ENCODE measurements at places on chromosomes 6 and 20.

DNA sequence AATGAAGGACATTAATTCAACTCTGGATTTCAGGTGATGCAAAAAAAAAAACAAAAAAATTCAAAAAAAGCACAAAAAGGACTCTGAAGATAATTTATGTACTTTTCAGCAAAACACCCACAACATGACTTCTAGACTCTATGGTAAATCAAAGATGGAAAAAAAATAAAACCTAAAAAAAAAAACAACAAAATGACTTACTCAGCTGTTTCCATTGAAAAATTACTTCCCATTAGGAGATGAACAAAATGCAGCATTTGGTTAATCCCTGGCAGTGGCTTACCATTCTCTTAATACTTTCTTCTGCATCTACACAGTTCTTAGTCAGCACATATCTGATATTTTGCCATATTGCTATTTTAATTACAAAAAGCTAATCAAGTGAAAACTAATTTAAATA, 572.6 kb downstream of the PRKN start:
- no peak for DNase-seq

DNA sequence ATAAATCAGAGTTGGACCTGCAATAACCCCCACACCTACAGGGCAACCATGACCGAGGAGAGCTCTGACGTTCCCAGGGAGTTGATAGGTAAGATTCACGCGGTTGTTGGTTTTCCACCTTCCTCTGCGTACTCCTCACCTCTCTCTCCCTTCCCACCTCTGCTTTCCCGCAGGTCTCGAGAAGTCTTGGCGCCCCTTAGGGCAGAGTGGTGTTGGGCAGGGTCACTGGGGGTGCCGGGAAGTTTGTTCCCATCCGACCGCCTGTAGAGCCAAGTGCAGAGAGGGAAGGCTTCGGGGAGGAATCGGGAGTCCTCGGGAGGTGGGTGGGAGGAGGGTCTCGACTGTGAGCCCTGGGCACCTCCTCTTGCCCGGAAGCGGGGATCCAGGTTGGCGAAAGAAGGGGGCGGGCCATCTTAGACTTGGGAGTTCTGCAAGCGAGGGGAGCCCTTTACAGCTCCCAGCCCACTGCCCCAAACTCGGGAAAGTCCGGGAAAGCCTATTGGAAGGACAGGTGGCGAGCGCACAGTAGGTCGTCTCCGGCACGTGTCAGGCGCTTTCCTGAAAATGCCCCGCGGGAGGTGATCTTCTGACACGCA, 672 bp downstream of the CARMIL1 start:
- DNase-seq = peak; percentile 16

GRCh38 chr6:116229287-116229913, 24.5 kb downstream of the TSPYL4 start:
- DNase-seq = no peak

DNA sequence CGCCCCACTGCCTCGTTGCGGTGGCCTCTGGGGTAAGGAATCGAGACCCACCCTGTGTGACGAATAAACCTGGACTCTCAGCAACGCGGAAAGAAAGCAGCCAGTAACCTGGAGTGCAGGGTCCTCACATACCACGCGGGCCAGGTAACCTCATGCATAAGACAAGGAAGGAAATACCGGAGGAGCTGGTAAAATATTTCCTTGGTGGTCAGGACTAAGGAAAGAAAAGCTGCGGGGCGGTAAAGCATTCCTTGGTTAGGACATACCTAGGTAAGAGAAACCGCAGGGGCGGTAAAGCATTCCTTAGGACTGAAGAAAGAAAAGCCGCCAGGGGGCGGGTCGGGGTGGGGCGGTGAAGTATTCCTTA, 80.7 kb downstream of the SYTL3 start:
- no peak for DNase-seq

DNA sequence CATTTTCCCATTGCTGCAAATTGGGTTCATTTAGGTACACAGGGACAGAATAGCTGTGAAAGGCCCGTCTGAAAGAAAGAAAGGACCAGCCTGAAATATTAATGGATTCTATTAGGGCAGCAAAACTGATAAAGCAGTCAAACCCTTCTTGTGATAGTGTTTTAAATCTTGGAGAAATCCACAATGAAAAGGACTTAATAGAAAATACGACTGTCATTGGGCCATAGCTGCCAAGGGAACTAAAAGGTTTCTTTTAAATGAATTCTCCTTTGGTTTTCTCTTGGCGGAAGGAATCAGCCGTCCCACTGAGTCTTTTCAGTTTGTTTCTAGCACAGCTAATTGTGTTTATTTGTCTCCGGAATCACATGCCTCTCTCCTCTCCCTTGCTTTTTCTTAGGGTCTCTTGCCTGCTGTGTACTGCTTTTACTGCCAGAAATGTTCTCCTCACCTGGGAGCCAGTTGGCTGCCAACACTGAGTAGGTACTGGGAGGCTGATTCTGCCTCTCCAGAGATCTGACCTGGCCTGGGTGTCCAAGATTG, 11.3 kb downstream of the PAQR8 start:
- no peak for DNase-seq

DNA sequence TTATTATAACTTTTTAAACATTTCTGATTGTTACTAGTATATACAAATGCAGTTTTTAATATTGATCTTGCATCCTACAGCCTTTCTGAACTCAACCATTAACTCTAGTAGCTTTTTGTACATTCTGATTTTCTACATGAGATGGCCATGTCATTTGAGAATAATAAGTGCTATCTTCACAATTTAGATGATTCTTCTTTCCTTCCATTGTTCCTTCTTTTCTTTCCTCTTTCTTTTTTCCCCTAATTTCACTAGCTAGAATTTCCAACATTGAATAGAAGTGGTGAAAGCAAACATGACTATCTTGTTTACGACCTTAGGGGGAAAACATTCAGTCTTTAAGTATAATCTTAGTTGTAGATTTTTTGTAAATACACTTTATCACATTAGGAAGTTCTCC, 128.2 kb upstream of the PRSS16 start:
- DNase-seq = no peak

DNA sequence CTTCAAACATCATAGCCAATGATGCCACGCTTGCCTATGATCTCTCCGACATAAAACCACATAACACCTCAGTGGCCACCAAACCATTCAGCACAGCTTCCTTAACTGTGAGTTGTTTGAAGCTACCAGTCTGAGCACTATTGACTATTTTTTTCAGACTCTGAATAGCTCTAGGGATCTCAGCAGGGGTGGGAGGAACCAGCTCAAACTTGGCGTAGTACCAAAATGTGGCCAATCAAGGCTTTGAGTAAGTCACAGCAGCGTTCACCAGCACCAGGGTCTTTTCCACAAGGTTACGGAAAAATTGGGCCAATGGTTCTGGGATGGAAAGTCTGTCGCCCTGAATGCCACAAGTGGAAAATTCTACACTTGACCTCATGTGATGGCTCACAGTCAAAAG, 70.6 kb downstream of the SMPDL3A start:
- no peak for DNase-seq

DNA sequence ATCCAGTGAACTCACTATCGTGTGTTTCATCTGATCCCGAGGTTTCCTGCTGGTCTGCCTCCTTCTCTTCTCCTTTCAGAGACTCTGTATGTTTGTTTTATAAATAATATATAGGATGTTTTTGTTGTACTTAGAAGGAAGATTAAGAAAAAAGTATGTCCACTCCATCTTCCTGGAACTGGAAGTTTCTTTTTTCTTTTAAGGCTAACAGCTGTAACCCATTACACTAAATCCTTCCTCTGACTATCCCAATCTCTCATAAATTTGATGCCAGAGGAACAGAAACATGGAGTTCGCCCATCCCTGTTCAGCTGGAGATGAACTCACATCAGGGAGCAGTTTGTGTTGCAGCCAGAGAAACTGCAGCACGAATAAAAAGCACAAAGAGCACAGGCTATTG, 20.7 kb downstream of the RIPK1 start:
- no peak for DNase-seq

DNA sequence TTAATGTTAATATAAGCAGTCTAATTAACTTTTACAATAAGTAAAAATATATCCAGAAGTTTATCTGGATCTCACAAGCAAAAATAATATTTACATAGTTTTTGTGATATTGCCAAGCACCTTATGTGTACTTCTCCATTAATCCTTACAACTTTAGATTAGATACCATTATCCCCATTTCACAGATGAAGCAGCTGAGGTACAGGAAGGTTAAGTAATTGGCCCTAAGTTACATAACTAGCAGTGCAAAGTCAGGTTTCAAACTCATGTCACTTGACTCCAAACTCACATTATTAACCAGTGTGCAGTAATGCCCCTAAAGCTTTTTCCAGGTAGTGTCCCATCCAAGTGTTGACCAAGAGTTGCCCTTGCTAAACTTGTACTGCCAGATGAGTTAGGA, 248.6 kb upstream of the STXBP5 start:
- DNase-seq = no peak

DNA sequence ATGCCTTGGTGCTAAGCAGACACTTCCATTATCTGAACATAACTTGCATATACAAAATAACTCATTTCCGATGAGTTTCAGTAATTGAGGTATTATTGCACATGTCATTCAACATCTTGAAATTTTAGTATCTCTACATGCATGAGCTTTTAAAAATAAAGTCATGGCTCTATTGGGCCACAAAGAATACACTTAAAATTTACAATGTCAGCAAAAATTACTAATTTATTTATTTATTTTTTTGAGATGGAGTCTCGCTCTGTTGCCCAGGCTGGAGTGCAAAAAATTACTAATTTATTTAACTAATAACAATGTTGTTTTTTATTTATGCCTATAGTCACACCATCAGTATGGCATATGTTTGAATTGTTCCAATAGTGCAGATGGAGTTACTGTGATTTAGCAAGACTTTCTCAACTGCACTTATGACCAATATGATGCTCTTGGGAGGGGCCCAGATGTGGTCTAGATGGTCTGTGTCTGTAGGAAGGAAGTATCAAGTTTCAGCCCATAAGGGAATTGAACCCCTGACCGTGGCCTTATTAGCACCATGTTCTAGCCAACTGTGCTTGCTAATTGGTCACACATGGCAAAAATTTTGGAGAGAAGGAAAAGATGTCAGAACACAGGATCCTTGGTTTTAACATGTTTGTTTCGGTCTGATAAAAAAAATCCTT, 370.7 kb upstream of the TSHZ2 start:
- DNase-seq = no peak

- DNase-seq = no peak
Observed at GRCh38 chr6:74073429-74073828, 377.4 kb downstream of the CD109 start.

GRCh38 chr20:59269411-59270025, 30.9 kb upstream of the EDN3 start:
- DNase-seq = no peak

GRCh38 chr20:36919715-36920333, 31.7 kb downstream of the SAMHD1 start:
- DNase-seq = no peak

DNA sequence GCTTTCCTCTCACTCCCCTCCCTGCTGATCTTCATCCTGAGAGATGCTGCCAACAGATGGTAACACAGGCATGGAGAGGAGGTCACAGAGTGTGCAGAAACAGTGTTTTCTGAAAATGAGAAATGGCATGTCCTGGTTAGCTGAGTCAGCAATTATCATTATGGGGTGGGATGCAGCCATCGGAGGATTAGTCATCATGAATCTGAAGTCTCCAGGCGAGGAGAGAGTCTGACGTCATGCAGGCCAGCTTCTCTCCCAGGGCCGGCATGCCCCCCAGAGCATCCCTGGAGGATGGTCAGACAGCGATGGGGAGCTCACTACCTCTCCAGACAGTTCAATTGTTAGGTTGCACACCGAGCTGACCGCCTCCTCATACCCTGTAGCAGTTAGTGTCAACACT, 4.7 kb upstream of the GTSF1L start:
- no peak for DNase-seq

GRCh38 chr6:4587171-4587570, 189.0 kb upstream of the CDYL start:
- DNase-seq = no peak

Data from activated CD8-positive, alpha-beta memory T cell treated with anti-CD3 and anti-CD28 coated beads, Interleukin-2, amount 50 U/mL, for 4 hours (primary cell).